ENCODE measurements at places on chromosomes 2 and 18. TPM values are rescaled to one million over a fixed set of nuclear protein-coding genes. Genes with fewer than 3 reads are reported as not detected.

DNA sequence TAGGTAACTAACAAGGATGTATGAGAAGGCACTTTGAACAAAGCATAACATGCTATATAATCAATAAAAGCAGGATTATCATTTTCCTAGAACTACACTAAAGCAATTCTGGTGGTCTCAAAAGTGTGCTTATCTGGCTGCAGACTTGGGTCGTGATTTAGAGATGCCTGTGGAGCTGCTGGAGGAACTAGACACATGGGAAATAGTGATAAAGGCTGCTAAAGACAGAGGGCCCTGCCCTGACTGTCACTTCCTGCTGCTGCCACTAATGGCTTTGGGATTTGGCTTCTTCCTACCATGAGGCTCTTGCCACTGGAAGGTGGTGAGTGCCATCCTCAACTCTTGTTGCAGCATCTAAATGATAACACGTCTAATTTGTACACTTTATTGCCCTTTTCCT is 22.5 kb downstream of the TMEM178A start:
- DNase-seq = no peak

- DNase-seq = no peak
These were observed 30.8 kb upstream of the HPCAL1 start for GRCh38 chr2:10271946-10272345.

The SERPINB12 gene
- total RNA-seq = not detected

The GCKR gene
- 0.32 TPM for total RNA-seq

The SNED1 gene
- 6.5 TPM for total RNA-seq

- DNase-seq = peak; percentile 33
These were observed 105.1 kb downstream of the RDH14 start for GRCh38 chr2:18455236-18455862.

DNA sequence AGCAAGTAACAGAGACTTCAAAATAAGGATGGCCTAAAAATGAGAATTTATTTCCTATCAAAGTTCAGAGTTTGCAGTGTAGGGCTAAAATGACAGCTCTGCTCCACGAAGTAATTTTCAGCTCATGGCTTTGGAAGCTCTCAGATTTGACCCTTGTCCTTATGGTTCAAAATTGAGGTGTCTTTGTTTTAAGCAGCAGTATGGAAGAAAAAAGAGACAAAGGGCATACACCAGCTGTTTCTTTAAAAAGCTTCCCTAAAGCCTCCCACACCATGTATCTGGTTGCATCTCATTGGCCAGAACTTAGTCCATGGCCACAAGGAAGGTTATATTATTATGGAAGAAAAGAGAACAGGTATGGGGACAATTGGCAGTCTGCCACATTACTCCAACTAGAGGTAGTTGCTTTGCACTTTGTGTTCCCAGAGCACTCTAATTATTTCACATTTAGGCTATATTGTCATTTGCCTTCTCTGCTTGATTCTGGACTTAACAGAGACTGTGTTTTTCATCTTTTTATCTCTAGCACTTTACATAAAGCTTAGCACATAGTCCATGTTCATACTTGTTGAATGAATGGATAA is 180.4 kb downstream of the MCFD2 start:
- no peak for DNase-seq

The UGT1A10 gene
- not detected for total RNA-seq

The REG3G gene
- not detected for total RNA-seq

The BCL2 gene
- 0.64 TPM for total RNA-seq

The TUBB8B gene
- total RNA-seq = 0.32 TPM

DNA sequence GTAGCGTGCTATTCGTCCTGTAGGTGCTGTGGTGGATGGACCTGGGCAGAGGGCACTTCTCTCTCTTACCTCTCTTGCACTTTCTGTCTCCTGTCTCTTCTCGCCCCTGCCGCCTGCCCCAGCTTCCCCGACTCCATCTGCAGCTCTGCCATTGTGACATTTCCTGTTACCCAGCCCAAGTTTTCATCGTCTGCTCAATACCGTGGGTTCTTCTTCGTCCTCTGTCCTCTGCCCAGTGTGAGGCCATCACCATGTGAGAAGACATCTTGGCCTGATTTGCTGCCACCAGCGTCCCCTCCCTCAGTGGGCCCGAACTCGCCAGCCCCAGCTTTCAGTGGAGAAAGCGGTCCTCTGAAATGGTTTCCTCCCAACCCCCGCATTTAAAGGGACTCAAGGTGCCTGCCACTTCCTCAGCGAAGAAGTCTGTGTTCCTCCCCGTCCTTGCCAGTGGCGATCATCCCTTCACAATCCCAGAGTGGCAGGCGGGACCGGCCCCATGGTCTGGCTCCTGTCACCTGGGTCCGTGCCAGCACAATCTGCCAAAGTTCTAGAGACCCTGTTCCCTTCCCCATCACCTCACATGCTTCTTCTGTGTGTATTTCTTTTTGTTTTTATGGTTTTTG is 18.0 kb downstream of the TGOLN2 start:
- DNase-seq = no peak

GRCh38 chr18:28120828-28121515 is 56.0 kb downstream of the CDH2 start:
- DNase-seq = no peak
